ENCODE measurements at places on chromosomes 1 and 21.

- no peak for DNase-seq
Measured at GRCh38 chr1:208189183-208189582, 55.0 kb downstream of the PLXNA2 start.

- DNase-seq, result no peak
Measured at GRCh38 chr21:45529785-45530422, 12.3 kb downstream of the SLC19A1 start.

DNA sequence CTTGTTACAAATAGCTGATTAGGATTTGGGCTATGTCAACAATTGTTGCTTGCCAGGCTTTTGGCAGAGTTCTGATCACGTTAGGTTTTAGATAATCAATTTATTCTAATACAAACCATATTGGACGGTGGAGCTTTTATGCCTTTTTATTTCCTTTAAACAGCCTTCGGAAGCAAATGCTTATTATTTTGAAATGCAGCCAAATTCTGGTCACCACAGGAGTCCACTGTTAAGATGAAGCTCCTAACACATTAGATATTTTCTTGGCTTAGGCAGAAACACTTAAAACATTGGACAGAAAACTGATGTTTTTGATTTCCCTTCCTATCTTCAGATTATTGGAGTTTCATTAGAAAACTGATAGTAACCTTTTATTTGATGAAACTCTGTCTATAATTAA lies 82.9 kb downstream of the CENPF start:
- no peak for DNase-seq

GRCh38 chr1:227999056-227999930 lies 7.5 kb upstream of the WNT3A start:
- DNase-seq, result peak; percentile 80

GRCh38 chr1:87305151-87305550 lies 23.5 kb upstream of the LMO4 start:
- DNase-seq, result no peak

GRCh38 chr1:76425201-76426145 lies 350.9 kb downstream of the ST6GALNAC3 start:
- peak; percentile 78 for DNase-seq

DNA sequence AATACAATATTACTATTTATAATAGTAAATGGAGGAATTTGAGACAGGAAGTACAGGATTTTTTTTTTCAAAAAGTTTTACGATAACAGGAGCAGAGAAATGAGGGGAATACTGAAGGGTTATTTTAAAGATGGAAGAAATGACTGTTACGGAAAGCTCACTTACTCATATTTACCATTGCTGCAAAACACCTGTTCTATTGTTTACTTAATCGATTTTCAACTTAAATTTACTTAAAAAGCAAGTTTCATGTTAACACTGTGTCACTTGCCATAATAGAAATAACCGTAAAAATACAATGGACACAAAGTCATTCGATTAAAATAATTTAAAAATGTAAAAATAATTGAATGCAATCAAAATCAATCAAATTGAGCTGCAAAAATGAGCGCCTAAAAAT lies 3.4 kb upstream of the EXO1 start:
- DNase-seq, result no peak
